HT-29 (cell line): ENCODE measurements at places on chromosomes 7 and 10. TPM values are rescaled to one million over a fixed set of nuclear protein-coding genes. Genes with fewer than 3 reads are reported as not detected.

GRCh38 chr10:103653581-103654037 is 160.1 kb downstream of the NEURL1 start:
- DNase-seq: no peak

DNA sequence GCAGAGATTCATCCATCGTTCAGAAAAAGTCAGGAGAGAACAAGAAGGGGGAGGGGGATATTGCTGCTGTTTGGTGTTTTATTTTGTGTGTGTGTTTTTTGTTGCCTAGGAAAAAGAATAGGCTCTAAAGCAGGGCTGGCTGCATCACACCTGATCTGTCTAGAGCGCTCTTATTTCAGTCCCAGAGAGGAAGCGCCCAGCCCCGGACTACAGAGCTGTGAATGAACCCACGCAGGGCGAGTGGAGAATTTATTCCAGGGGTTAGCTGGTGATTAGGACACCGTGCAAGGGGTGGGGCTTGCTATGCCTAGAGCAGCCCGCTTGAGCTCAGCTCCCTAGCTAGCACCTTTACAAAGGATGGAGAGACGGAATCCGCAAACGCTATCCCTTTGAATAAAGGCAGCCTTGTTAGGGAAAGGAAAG is 621 bp upstream of the FAM13C start:
- peak; percentile 4 for DNase-seq

GRCh38 chr7:75961218-75961617 is 33.2 kb downstream of the TMEM120A start:
- no peak for DNase-seq

DNA sequence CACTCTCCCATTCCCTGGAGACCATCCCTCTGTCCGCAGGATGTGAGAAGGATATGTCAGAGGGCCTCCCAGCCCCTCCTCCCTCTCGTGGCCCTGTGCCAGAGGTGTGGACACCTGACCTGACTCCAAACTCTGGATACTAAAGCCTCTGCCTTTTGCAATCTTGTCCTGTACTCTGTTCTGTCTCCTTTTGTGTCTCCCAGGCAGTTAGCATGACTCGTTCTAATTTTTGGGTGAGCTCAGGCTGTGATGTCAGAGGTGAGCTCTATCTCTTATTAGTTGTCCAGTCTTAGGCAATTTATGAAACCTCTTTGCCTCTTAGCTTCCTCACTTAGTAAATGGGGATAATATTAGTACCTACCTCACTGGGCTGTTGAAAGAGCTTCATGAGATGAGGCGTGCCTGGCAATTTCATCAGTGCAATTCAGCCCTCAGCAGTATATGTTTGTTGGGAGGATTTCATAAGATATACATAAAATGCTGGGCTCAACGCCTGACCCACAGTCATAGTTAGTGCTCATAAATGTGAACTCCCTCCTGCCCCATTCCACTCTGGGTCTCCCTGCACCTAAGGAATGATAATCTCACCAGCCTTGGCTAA is 10.9 kb downstream of the MARVELD1 start:
- no peak for DNase-seq

DNA sequence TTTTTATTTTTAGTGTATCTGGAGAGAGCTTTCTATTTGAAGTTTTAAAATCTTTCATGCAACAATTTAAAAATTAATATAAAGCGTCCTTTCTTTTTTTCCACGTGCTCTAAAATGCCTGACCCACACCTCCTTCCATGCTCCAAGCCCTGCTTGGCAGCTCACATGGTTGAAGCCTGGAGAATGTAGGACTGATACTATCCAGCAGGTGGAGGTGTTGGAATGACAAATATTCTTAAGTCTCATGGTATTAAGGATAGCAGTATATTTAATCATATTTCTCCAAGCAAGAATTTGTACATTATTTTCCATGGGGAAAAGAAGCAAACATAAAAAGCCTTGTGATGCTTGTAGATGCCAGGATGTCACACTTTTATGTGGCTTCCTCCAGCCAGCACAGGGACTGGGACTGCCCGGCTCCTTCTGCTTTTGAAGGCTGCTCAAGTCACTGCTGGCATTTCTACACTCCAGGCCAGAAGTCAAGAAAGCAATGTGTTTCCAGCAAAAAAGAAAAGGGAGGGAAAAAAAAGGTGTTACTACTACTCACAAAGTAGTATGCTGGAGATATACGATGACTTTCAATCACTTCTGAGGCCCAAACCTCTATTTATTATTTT is 49.7 kb downstream of the BZW2 start:
- DNase-seq: peak; percentile 76

DNA sequence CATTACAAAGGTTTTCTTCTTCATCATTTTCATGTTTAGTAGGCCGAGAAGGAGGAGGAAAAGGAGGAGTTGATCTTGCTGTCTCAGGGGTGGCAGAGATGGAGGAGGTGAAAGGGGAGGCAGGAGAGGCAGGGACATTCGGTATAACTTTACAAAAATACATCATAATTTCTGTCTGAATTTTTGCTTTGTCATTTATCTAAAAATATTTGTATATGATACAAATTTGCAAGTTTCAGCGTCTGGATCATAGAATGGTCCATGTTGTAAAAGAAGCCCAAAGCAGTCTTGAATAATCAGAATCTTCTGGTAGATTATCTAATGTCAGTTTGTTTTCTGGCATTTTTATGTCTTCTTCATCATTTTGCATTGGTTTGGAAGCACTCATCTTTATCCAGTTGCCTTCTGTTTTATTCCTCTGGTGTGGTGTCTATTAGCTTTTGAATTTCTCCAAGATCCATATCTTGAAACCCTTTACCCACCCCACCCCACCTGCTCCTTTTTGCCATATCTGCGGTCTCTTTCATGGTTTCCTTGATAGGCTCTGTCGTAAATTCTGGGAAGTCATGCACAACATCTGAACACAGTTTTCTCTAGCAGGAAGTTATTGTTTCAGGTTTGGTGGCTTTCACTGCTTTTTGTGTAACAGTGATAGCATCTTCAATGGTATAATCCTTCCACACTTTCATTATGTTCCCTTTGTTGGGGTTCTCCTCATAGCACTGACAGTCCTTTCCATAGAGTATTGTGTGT is 95.0 kb downstream of the ST7 start:
- no peak for DNase-seq

DNA sequence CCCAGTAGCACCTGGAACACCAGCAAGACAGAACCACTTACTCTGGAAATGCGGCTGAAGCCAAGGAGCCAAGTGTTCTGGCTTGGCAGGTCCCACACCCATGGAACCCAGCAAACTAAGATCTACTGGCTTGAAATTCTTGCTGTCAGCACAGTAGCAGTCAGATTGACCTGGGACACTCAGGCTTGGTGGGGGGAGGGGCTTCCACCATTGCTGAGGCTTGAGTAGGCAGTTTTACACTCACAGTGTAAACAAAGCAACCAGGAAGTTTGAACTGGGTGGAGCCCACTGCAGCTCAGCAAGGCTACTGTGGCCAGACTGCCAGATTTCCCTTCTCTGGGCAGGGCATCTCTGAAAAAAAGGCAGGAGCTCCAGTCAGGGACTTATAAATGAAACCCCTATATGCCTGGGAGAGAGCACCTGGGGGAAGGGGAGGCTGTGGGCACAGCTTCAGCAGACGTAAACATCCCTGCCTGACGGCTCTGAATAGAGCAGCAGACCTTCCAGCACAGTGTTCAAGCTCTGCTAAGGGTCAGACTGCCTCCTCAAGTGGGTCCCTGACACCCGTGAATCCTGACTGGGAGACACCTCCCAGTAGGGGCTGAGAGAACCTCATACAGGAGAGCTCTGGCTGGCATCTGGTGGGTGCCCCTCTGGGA is 121.2 kb downstream of the MTERF1 start:
- DNase-seq: peak; percentile 97

GRCh38 chr7:107694386-107694785 is 33.8 kb downstream of the SLC26A4 start:
- no peak for DNase-seq

DNA sequence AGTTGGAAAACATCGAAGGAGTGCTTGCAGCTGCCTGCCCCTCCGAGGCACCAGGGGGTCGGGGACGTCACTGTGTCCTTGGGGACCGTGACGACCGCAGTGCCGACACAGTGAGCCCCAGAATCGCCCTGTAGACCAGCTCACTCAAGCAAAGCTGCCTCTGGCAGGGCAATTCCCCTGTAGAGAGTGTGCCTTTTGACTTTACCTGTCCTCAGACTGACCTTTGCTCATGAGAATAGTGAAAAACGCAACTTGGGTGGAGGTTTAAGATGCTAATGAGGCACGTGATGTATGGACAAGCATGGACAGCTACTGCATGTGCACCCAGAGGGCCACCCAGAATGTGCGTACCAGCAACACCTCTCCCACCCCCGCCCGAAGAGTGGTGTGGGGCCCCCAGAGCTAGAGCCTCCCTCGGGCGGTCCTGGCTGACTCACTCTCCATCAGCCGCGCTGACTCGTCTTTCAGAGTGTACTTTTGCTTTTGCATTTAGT is 271.9 kb downstream of the ADARB2 start:
- DNase-seq: no peak

DNA sequence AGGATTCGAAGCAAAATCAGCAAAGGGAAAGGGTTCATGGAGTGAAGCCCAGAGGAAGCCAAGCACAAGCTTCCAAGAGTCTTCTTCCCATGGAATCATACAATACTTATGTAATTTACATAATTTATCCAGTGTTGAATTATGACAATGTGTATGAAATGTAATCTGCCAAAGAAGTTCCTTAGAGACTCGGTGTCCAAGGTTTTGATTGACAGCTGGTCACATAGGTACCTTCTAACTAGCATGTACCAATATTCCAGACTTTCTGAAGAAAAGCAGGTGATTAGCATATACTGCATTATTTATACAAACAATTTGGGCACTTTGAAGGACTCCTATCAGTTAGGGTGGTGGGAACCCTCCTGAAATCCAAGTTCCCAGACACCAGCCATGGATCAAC is 35.3 kb downstream of the ANKIB1 start:
- DNase-seq: no peak

- DNase-seq: peak; percentile 38
Observed at GRCh38 chr10:84291384-84291783, 37.0 kb upstream of the CCSER2 start.

- DNase-seq: peak; percentile 96
Observed at GRCh38 chr7:101138213-101138870, 11.4 kb downstream of the SERPINE1 start.

The NME8 gene
- total RNA-seq: not detected in 2 replicates

The PTPN20 gene
- total RNA-seq: not detected in 2 replicates

The TMEM225B gene
- 0.05 TPM in 1 of 2 replicates, not detected in the other for total RNA-seq

The CEP41 gene
- 5.5 and 8.6 TPM in 2 replicates for total RNA-seq

The VWA2 gene
- 30.2 and 31.6 TPM in 2 replicates for total RNA-seq

The SPDYE8 gene
- total RNA-seq: not detected in 2 replicates

The DNAJB9 gene
- total RNA-seq: 24.1 and 25.1 TPM in 2 replicates
